ENCODE measurements at places on chromosomes 6 and 20.

DNA sequence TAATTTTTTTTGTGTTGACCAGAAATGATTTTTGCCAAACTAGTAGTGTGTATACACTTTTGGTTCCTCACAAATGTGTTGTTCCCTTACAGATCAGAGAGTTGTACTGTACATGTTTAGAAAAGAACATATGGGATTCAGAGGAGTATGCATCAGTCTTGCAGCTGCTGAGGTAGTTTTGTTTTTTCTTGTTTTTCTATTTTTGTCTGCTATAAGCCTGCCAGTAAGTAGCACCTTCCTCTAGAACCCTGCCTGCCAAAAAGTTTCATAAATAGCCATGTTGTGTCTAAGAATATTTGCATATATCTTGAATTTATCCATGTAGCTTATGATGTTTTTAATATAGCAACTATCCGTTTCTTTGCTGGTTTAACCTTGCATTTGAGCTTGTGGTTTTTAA, 46.4 kb downstream of the ORC3 start:
- no peak for DNase-seq

DNA sequence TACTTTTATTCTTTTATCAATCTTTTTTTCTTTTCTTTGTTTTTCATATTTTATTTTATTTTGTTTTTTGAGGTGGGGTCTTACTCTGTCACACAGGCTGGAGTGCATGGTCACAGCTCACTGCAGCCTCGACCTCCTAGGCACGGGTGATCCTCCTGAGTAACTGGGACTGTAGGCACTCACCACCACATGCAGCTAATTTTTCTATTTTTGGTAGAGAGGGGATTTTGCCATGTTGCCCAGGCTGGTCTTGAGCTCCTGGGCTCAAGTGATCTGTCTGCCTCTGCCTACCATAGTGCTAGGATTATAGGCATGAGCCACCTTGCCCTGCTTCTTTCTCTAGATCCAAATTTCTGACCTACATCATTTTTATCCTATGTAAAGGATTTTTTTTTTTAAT, 153.2 kb downstream of the CDKAL1 start:
- no peak for DNase-seq

DNA sequence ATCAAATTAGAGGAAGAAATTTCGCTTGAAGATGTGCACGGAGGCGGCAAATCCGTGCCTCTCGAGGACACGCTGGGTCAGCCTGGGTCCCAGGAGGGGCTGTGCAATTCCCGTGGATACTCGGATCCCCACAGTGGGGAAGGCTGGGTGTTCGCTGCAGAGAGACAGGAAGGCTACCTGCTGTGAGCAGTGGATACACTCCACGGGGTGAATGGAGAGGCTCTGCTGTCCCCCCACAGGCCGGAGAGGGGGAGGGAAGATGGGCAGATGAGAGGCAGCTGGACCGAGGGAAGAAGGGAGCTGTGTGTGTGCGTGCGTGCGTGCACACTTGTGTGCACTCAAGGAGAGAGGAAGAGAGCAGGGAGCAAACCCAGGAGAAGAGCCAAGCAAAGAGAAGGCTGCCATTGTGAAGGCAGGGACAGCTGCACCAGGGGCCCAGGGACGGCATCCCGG, 57.3 kb downstream of the SULF2 start:
- DNase-seq = no peak

GRCh38 chr6:149107520-149107919, 210.0 kb upstream of the TAB2 start:
- no peak for DNase-seq
